Caco-2 (cell line): ENCODE measurements at places on chromosomes 13 and 19.

DNA sequence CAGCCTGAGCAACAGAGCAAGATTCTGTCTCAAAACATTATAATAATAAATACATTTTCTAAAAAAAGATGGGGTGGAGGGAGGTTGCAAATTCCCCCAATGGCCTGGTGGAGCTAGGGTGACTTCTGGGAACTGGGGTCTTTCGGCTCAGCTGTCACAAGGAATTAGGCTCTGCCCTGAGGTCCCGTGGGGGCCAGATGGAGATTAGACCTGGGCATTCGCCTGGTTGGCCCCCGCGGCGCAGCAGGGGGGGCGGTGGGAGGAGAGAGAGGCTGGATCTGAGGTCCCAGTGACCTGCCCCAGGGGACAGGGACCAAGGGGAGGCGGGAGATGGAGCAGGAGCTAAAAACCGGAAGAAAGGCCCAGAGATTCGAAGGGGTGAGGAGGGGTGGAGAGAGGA, 14.8 kb downstream of the FUT6 start:
- H3K27ac ChIP-seq: no peak overlapping the region
- no peaks in the 10 kb centered on the region for H3K27me3 ChIP-seq
- H3K4me1 ChIP-seq: peaks cover 5% of the 10 kb centered on the region; the same call in 1 of the 2 replicates
- H3K4me3 ChIP-seq: no peak overlapping the region
- DNase-seq: no peak

DNA sequence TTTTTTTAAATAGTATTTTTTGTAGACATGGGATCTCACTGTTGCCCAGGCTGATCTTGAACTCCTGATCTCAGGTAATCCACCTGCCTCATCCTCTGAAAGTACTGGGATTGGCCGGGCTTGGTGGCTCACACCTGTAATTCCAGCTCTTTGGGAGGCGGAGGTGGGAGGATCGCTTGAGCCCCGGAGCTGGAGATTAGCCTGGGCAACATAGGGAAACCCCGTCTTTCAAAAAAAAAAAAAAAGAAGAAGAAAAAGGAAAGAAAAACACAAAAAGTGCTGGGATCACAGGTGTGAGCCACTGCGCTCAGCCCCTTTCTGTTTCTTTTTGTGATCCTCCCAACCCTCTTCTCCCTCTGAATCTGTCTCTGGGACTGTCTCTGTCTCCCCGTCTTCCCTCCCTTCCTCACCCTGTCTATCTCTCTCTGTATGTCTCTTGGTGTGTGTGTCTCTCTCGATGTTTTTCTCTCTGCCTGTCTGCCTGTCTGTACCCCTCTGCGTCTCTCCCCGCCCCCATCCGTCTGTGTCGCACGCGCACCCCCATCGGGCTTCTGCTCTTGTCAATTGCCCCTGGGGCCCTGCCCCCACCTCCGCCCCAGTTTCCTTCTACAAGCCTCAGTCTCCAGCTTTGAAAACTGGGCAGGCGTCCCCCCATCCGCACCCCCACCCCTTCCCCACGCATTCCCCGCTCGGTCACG, 540 bp upstream of the ZFP36 start:
- peak overlapping the region; percentile 94 for H3K4me3 ChIP-seq
- H3K27me3 ChIP-seq: no peaks in the 10 kb centered on the region
- DNase-seq: no peak
- peak overlapping the region; percentile 90 for H3K27ac ChIP-seq
- peaks cover 4% of the 10 kb centered on the region; the same call in 1 of the 2 replicates for H3K36me3 ChIP-seq

DNA sequence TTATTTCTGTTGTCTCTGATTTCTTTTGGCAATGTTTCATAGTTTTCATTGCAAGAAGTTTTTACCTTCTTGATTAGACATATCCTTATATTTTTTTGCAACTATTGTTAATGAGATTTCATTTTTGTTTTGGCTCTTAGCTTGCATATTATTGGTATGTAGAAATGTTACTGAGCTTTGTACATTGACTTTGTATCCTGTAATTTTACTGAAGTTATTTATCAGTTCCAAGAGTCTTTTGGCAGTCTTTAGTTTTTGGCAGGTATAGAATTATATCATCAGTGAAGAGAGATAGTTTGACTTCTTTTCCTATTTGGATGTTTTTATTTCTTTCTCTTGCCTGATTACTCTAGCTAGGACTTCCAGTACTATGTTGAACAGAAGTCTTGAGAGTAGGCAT, 375.7 kb downstream of the TDRD3 start:
- H3K4me1 ChIP-seq: no peaks in the 10 kb centered on the region
- H3K27me3 ChIP-seq: no peaks in the 10 kb centered on the region
- no peak overlapping the region for H3K4me3 ChIP-seq
- DNase-seq: no peak

DNA sequence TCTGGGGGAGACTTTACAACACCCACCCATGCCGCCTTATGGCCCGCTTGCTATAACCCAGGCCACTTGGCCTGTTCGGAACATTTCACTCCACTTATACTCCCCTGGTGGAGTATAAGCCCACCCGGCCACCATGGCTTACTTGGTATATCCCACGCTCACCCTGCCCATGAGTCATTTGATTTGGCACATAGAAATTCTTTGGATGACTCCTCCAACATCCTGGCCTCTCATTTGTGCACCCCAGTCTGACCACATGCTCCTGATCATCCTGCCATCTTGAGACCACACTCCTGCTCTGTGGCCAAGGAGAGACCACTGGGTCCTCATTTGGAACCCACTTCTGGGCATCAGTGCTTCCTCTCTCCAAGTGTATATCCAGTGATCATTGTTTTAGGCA, 5.2 kb downstream of the SPACA6 start:
- H3K4me1 ChIP-seq: peaks cover 10% of the 10 kb centered on the region; the same call in 1 of the 2 replicates
- H3K36me3 ChIP-seq: no peaks in the 10 kb centered on the region
- H3K27ac ChIP-seq: no peak overlapping the region
- no peak for DNase-seq
- no peak overlapping the region for H3K4me3 ChIP-seq

- peaks cover 6% of the 10 kb centered on the region; the same call in 1 of the 2 replicates for H3K4me1 ChIP-seq
- no peak overlapping the region for H3K4me3 ChIP-seq
- H3K36me3 ChIP-seq: peaks cover 4% of the 10 kb centered on the region; the same call in 1 of the 2 replicates
- H3K27ac ChIP-seq: no peak overlapping the region
Measured at GRCh38 chr19:47493378-47494210, 9.6 kb upstream of the KPTN start.

- H3K27me3 ChIP-seq: no peaks in the 10 kb centered on the region
- no peaks in the 10 kb centered on the region for H3K4me1 ChIP-seq
- no peak overlapping the region for H3K4me3 ChIP-seq
- H3K27ac ChIP-seq: no peak overlapping the region
- H3K36me3 ChIP-seq: no peaks in the 10 kb centered on the region
- DNase-seq: no peak
Measured at GRCh38 chr13:25847635-25848626, 203.9 kb downstream of the SHISA2 start.

GRCh38 chr19:45144431-45145269, 16.1 kb downstream of the NKPD1 start:
- no peaks in the 10 kb centered on the region for H3K27me3 ChIP-seq
- H3K4me1 ChIP-seq: no peaks in the 10 kb centered on the region
- H3K36me3 ChIP-seq: peaks cover 3% of the 10 kb centered on the region
- no peak for DNase-seq
- no peak overlapping the region for H3K4me3 ChIP-seq

GRCh38 chr13:75797239-75797638, 161.1 kb downstream of the LMO7 start:
- H3K4me3 ChIP-seq: no peak overlapping the region
- H3K36me3 ChIP-seq: no peaks in the 10 kb centered on the region; the same call in 1 of the 2 replicates
- H3K27me3 ChIP-seq: no peaks in the 10 kb centered on the region
- H3K4me1 ChIP-seq: peaks cover 43% of the 10 kb centered on the region
- no peak overlapping the region for H3K27ac ChIP-seq

- H3K4me3 ChIP-seq: no peak overlapping the region
- H3K36me3 ChIP-seq: no peaks in the 10 kb centered on the region
- no peaks in the 10 kb centered on the region for H3K27me3 ChIP-seq
- no peak for DNase-seq
Measured at GRCh38 chr13:22945321-22946226, 235.2 kb upstream of the SGCG start.

GRCh38 chr19:33469171-33470039, 52.2 kb downstream of the PEPD start:
- no peak overlapping the region for H3K27ac ChIP-seq
- DNase-seq: no peak
- no peaks in the 10 kb centered on the region for H3K27me3 ChIP-seq
- H3K36me3 ChIP-seq: peaks cover 1% of the 10 kb centered on the region
- no peaks in the 10 kb centered on the region for H3K4me1 ChIP-seq
